ENCODE measurements at places on chromosomes 6 and 20. TPM values are rescaled to one million over a fixed set of nuclear protein-coding genes. Genes with fewer than 3 reads are reported as not detected.

ESR1 gene
- 0.35 TPM for polyA plus RNA-seq

PNLDC1 gene
- polyA plus RNA-seq: 0.09 TPM

VWA7 gene
- 0.16 TPM for polyA plus RNA-seq

OPRL1 gene
- polyA plus RNA-seq: 0.49 TPM

EFCAB8 gene
- not detected for polyA plus RNA-seq

SAMD3 gene
- 3.9 TPM for polyA plus RNA-seq

BIRC7 gene
- not detected for polyA plus RNA-seq

RAB44 gene
- 0.03 TPM for polyA plus RNA-seq

SLC17A1 gene
- not detected for polyA plus RNA-seq

IYD gene
- not detected for polyA plus RNA-seq

CNPY3 gene
- 38.8 TPM for polyA plus RNA-seq

CEP85L gene
- 6.4 TPM for polyA plus RNA-seq

LIN28B gene
- polyA plus RNA-seq: not detected

TAF4 gene
- 4.2 TPM for polyA plus RNA-seq

PROKR2 gene
- not detected for polyA plus RNA-seq

MAPK13 gene
- polyA plus RNA-seq: 6.8 TPM

TRIM40 gene
- not detected for polyA plus RNA-seq

SYNDIG1 gene
- polyA plus RNA-seq: 0.02 TPM

TRAPPC3L gene
- polyA plus RNA-seq: 0.05 TPM

HCRTR2 gene
- polyA plus RNA-seq: not detected

LPA gene
- not detected for polyA plus RNA-seq

PDSS2 gene
- polyA plus RNA-seq: 14.4 TPM

MAP7 gene
- polyA plus RNA-seq: 0.34 TPM

TRIM10 gene
- polyA plus RNA-seq: not detected

GTPBP2 gene
- 44.4 TPM for polyA plus RNA-seq

DCDC2 gene
- 0.01 TPM for polyA plus RNA-seq

SLC13A3 gene
- 2.3 TPM for polyA plus RNA-seq

SNAP91 gene
- polyA plus RNA-seq: 0.02 TPM

NKX2-4 gene
- not detected for polyA plus RNA-seq

ULBP1 gene
- 1.1 TPM for polyA plus RNA-seq

GPR6 gene
- not detected for polyA plus RNA-seq

CTAGE9 gene
- not detected for polyA plus RNA-seq

TINAG gene
- not detected for polyA plus RNA-seq

SIRPB2 gene
- not detected for polyA plus RNA-seq

STX7 gene
- 52.1 TPM for polyA plus RNA-seq

TNF gene
- not detected for polyA plus RNA-seq

C2 gene
- 7.6 TPM for polyA plus RNA-seq

MYCT1 gene
- polyA plus RNA-seq: 0.08 TPM

OR2B6 gene
- polyA plus RNA-seq: not detected

MAK gene
- 0.01 TPM for polyA plus RNA-seq

KCNG1 gene
- 0.73 TPM for polyA plus RNA-seq

IL17A gene
- polyA plus RNA-seq: not detected

All from fibroblast of lung (primary cell).